ENCODE measurements at places on chromosomes 7 and 10.

- no peak for DNase-seq
Observed at GRCh38 chr7:81233208-81233940, 314.5 kb upstream of the SEMA3C start.

- DNase-seq: peak; percentile 36
Observed at GRCh38 chr10:102595293-102595692, 49.0 kb upstream of the TRIM8 start.

- no peak for DNase-seq
Observed at GRCh38 chr7:115178835-115179234, 256.9 kb downstream of the MDFIC start.

DNA sequence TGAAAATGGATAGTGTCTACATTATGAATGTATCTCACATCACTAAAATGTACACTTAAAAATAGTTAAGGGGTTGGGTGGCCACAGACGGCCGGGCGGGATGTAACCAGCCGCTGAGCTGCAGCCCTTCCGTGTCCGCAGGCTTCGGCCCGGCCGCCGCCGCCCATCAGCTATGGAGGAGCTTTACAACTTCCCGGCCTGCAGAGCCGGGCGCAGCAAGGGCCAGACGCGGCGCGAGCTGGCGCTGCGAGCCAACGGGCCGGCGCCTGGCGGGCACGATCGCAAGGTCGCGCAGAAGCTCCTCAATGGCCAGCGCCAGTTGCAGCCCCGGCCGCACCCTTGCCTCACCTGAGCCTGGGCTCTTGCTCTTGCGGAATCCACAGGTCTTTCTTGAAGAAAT is 69.1 kb downstream of the KMT2C start:
- DNase-seq: no peak

DNA sequence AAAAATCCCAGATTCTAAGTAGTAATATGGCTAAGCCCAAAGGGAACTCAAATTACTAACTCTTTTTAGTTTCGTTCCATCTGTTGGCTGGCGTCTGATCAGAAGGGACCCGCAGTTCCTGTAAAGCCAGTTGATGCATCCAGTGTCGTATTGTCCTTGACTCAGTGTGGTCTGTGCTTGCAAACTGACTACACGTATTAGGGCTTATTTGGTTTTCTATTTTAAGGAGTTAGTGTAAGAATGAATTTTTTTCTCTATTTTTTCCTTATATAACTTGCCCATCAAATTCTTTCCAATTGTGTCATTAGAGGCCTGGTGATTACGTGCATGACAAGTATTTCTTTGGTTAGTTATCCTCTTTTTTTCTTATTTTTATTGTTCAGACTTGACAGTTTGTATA is 9.7 kb downstream of the ABCA13 start:
- DNase-seq: no peak

DNA sequence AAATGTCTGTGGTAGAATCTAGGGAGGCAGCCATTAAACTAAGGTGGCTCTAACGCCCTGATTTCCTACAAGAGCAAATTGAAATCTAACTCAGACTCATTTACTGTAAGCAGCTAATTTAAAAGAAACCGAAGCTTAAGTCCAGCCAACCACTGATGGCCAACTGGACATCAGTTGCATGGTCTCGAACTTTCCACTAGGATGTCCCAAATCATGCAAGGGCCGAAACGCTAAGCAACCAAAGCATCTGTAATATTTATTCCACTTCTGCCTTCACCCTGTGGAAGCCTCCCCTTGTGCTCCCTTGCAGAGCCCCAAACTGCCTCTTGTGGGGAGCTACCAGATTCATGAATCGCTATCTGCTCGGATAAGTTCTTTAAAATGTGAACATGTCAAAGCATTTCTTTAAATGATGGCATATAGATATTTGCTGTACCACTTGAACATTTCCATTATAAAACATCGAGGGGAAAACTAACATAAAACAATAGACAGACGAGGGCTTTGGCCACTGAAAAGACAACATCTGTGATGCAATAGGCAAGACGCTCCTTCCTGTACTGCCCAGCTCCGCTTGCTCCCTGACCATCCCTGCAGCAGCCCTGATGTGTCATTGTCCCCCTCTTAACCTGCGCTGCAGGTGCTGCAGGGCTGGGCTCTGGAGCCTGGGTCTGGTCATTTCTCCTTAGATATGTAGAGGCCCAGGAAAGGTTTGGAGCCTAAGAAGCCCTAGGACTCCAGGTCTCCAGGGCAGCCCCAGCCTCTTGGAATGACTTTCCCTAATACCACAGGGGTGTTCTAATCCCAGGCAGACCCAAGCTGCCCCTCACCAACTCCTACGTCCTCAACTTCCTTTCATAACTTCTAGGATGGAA is 2.9 kb upstream of the RBP3 start:
- DNase-seq: no peak

DNA sequence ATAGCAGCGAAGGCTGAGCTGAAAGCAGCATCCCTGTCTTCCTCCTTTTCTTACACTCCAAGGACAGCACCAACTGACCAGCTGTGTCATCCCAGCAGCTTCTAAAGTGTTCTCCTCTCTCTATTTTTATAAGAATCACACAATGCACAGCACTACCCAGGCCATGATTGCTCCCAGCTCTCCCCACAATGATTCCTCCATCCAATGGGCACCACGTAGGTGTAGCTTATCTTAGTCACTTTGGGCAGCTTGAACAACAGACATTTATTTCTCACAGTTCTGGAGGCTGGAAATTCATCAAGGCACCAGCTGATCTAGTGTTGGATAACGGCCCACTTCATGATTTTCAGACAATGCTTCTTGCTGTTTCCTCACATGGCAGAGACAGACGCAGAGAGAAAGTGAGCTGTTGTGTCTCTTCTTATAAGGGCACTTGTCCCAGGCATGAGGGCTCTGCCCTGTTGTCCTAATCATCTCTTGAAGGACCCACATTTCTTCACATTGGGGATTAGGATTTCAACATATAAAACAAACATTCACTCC is 92.0 kb upstream of the CDC14C start:
- DNase-seq: no peak

- no peak for DNase-seq
Observed at GRCh38 chr10:69269761-69270160, 8.5 kb upstream of the HK1 start.

DNA sequence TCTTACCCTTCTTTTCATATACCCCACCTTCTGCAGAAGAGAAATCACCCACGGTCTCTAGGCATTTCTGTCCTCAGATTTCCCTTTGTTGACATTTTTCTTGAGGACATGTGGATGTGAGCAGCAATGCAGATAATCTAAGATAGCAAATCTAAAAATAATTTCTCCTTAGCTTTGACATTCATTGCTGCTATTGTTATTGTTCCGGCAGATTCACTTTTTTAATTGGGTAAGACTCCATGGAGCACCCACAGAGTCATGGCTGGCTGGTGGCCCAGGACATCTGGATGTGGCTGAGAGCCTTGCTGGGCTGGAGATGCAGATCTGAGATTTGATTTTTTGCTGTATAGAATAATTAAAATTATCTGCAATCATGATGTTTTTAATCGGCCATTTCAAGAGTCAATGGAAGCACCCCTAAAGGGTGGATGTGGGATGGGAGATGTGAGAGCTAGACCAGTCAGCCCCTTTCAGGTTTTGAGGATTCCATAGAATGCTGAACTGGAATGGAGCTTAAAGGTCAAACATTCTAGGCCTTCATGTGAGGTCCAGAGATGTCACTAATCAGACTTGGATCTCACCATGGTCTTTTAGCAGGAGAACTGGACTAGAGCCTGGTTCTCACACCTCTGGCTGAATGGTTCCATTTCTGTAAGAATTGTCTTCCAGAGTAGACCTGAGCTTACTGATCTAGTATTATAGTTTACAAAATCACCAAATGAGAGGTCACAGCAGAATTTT is 37.5 kb downstream of the TAS2R41 start:
- no peak for DNase-seq

GRCh38 chr10:19874791-19875190 is 58.6 kb downstream of the PLXDC2 start:
- DNase-seq: no peak
